ENCODE measurements at places on chromosomes 12 and 14. TPM values are rescaled to one million over a fixed set of nuclear protein-coding genes. Genes with fewer than 3 reads are reported as not detected.

DCP1B gene
- 16.9 TPM for total RNA-seq

CCDC38 gene
- 0.28 TPM for total RNA-seq

CLEC6A gene
- total RNA-seq = not detected

BLTP3B gene
- total RNA-seq = 45.6 TPM

DDX23 gene
- total RNA-seq = 81.4 TPM

KRT71 gene
- total RNA-seq = not detected

RDH12 gene
- not detected for total RNA-seq

COL2A1 gene
- total RNA-seq = not detected

TMEM132D gene
- total RNA-seq = not detected

LRRC43 gene
- not detected for total RNA-seq

FOXG1 gene
- total RNA-seq = not detected

OASL gene
- 5.2 TPM for total RNA-seq

MGP gene
- total RNA-seq = not detected

IAPP gene
- not detected for total RNA-seq

EFS gene
- total RNA-seq = not detected

REC8 gene
- total RNA-seq = 58.8 TPM

FOXA1 gene
- total RNA-seq = not detected

MDGA2 gene
- total RNA-seq = not detected

LRRIQ1 gene
- not detected for total RNA-seq

VWF gene
- total RNA-seq = 0.04 TPM

NACA gene
- 869 TPM for total RNA-seq

PTGDR gene
- not detected for total RNA-seq

PRKAB1 gene
- total RNA-seq = 26.6 TPM

OR6C2 gene
- total RNA-seq = not detected
